ENCODE measurements at places on chromosomes 4 and X.

DNA sequence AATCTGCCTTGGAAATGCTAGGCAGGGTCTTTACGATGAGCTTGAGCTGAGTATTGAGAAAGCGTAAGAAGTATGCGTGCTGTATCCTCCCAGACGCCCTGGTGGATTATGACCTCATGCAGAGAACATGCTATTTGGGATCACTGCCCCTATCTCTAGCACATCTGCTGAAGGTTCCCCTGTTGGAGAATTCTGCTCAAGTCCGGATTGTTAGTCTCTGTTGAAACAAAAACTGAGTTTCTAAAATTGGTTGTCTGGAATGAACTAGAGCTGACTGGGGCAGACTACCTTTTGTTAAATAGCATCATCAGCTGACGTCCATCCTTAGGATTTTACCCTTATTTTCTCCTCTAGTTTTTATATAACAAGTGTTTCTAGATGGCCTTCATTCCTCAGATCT lies 7.5 kb downstream of the FHDC1 start:
- DNase-seq: no peak

- DNase-seq: no peak
These were observed 18.4 kb downstream of the MSMO1 start for GRCh38 chr4:165345666-165346417.

- no peak for DNase-seq
These were observed 256.8 kb downstream of the TRIML1 start for GRCh38 chr4:188396037-188396436.

- no peak for DNase-seq
These were observed 278.9 kb downstream of the INPP4B start for GRCh38 chr4:142567199-142567598.

DNA sequence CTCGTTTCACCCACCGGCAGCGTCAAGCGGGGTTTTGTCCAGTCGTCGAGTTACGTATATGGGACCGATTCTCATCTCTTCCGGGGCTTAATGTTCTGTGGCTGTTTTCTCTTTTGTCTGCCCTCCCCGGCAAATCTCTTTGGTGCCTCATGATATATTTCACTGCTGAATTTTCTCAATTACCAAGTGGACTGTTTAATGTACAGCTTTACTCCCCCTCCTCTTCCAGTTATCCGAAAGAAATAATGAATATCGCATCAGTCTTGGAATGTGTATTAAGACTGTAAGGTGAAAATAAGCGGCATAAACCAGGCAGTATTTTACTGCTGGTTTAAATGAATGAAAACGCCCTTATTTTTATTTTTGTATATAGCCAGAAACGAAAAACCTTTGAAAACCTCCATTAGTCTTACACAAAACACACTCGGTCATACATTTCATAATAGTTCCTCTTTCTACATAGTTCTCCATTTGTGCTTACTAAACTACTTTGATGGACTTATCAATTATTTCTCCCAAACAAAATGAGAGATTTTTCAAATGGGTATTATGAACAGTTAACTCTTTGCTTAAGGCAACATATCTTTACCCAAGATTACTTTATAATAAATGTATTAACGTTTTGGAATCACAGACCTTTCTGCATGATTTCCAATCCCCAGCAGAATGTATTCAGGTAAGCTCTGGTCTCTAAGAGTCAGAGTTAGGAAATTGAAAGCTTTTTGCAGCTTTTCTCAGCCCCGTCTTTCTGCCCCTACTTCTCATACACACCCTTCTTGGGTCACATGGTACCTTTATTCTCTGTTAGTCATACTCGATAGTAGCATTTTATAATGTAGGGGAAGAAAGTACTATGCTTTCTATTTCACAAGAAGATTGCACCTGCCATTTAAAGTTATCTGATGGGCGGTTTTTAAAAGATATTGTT lies 979 bp downstream of the RP2 start:
- DNase-seq: no peak

- DNase-seq: no peak
These were observed 109.2 kb upstream of the LIMCH1 start for GRCh38 chr4:41428601-41429279.

DNA sequence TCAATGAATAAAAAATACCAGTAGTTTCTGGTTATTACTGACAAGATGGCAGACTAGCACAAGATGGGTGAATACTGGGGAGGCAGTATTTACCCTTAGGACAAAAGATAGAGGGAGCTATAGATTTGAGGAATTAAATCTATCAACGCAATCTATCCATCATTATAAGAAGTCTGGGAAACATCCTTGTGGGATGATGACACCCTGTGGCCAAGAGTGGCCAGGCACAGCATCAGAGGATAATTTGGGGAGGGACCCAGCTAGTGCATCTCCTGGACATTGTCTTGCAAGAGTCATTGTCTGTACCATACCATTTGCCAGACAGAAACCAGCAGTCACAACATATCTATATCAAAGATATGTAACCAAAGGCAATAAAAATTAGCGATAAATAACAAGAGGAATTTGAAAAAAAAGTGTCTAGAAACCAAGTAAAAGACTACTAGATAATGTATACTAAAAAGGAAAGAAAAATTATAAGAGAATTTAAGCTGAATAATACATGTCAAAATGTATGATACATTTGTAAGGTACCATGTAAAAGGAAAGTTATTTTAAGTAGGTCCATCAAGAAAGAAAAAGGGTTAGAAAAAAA lies 22.9 kb downstream of the KCTD8 start:
- no peak for DNase-seq

GRCh38 chr4:3660928-3661515 lies 105.2 kb upstream of the ADRA2C start:
- DNase-seq: no peak

DNA sequence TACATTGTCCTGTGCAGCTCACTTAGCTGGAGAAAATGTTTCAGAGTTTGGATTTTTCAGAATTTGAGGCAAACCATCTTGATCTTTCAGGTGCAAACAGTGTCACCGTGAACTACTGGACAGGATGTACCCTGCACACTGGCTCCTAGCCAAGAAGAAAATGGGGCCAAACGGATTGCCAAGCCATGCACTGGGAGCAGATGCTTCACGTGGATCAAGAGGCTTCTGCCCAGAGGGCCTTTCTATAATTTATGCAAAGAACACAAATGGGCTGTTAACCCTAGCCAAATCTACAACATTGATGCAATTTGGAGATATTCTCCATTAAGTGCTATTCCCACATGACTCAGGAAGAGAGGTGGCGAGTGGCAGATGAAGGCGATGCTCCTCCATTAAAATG lies 46.9 kb upstream of the ATP8A1 start:
- no peak for DNase-seq

GRCh38 chr4:92252846-92253245 lies 50.9 kb upstream of the GRID2 start:
- DNase-seq: no peak

GRCh38 chrX:12042615-12043014 lies 95.7 kb upstream of the FRMPD4 start:
- no peak for DNase-seq

DNA sequence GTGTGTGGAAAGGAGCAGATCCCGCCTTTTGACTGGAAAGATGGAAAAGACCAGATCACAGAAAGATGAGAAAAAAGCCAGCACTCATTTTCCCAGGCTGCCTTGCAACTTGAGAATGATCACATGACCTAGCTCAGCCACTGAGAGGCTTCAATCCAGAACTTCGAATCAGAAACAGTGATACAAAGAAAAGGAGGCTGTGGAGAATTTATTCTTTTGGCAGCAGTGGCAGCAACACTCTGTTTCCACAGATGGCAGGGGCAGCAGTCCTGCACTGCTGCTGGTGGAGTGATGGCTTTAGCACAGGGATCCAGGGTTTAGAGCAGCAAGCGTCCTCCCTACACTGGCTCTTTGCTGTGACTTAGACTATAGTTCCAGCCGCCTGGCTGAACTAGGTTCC lies 77.8 kb upstream of the SH3RF1 start:
- DNase-seq: no peak

- no peak for DNase-seq
These were observed 420.8 kb upstream of the DIPK2B start for GRCh38 chrX:45621376-45622041.

GRCh38 chr4:2487632-2488031 lies 18.7 kb downstream of the RNF4 start:
- DNase-seq: no peak

- DNase-seq: no peak
These were observed 162.2 kb upstream of the NDST4 start for GRCh38 chr4:115275615-115276014.

DNA sequence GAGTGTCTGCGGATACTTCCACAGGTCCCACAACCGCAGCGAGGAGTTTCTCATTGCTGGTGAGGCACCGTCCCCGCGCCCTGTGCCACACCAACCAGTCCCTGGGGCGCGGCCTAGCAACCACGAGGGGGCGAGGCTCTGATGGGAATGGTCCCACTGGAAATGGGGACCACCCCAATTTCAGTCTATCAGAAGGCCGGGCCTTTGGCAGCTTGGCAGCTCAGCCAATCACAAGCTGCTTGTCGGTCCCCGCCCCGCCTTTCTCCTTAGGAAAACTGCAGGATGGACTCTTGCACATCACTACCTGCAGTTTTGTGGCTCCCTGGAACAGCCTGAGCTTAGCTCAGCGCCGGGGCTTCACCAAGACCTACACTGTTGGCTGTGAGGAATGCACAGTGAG lies 3.0 kb downstream of the TIMP1 start:
- no peak for DNase-seq

GRCh38 chr4:17283832-17284231 lies 228.1 kb downstream of the QDPR start:
- DNase-seq: no peak

DNA sequence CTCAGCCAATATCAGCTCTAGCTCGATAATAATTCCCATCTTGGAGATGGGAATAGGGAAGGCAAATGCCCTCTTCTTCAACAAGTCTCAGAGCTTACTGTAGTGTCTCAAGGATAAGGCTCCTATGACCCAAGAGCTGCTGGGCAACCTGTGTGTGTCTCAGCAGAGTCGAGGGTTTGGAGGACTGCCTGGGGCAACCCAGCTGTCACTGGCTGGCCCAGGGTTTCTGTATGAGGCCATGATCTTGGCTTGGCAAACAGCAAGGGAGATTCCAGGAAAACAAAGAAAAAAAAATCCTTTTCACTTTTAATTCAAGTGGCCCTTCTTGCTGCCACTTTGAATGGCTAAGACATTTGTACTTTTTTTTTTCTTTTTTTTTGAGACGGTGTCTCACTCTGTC lies 34.4 kb downstream of the TMSB4X start:
- no peak for DNase-seq
